Esophagus squamous epithelium (tissue), 5 donors: ENCODE measurements at places on chromosomes 1 and 21.

GRCh38 chr1:194935864-194936263 lies 1672.4 kb downstream of the KCNT2 start:
- DNase-seq = no peak

GRCh38 chr1:34603594-34603993 lies 151.3 kb upstream of the GJB5 start:
- DNase-seq = no peak

- no peak for DNase-seq
These were observed 197.6 kb upstream of the DMRTA2 start for GRCh38 chr1:50620680-50621329.

DNA sequence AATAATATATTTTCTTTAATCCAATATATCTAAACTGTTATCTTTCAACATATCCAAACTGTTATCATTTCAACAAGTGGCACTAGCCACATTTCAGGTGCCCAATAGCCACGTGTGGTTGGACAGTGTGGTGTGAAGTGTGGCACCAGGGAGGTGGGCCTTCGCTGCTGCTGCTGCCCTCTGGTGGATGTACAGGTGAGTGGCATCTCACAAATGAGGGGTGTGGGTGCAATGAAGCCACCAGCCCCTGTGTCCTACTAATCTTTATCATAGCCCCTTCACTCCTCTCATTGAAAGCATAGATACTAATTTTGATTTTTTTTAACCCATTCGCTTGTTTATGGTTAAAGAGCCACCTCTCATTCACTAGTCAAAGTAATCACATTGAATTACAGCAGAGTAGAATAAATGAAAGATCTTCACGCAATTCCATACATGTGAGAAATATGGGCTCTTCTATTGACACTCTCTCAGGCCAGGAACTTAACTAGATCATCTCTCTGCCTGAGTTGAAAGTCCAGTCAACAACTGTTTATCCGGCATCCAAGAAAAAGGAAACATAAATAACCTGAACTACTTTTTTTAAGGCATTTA lies 499.2 kb downstream of the OMA1 start:
- DNase-seq = no peak
